ENCODE measurements at places on chromosomes 11 and 22.

- DNase-seq: no peak
Measured at GRCh38 chr11:48008951-48009270, 28.6 kb downstream of the PTPRJ start.

GRCh38 chr11:103806130-103806895, 230.1 kb upstream of the DDI1 start:
- DNase-seq: peak; percentile 19

DNA sequence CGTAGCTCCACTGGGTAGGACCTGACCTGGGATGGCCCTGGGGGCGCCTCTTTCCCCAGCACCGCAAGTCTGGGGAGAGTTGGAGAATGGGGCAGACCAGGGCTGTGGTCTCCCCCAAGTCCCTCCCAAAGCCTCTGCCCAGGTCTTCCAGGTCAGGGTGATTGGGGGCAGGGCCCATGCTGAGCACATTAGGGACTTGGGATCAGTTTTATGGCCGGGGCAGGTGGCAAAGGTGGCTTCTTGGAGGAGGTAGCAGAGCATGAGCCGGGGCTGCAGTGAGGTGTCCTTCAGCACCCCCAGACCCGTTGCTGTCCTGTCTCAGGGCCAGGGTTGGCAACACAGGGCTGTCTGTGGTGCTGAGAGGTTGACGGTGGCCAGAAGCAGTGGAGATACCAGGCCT, 6.0 kb downstream of the RELT start:
- no peak for DNase-seq

DNA sequence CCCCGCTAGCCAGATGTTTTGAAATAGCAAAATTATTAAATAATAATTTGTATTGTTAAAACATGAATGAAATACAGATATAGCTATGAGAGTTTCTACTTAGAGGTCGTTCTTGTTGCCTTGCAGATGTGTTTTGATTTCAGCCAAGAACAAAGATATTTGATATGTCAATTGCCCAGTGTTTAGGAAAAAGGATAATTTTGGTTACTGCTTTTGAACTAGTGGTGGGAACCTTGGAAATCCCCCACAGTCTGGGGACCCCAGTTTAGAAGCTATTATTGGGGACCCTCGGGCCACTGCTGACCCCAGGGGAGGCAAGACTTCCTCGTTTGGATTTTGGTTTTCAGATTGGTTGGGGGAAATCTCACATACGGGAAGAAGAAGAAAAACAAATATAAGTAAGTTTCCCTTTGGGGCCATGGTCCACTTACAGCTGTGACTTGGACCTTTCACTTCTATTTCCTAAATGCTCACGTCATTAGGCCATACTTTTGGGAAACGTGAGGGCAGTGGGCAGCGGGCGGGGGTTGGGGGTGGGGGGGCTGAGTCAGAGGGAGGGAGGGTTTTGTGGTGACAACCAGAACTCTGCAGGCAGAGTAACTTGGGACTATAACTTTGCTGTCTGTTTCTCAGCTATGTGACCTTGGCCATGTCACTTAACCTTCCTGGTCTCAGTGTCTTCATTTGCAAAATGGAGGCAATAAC, 37.0 kb downstream of the LDLRAD3 start:
- no peak for DNase-seq

- DNase-seq: no peak
Measured at GRCh38 chr11:416757-417621, 2.2 kb upstream of the SIGIRR start.

DNA sequence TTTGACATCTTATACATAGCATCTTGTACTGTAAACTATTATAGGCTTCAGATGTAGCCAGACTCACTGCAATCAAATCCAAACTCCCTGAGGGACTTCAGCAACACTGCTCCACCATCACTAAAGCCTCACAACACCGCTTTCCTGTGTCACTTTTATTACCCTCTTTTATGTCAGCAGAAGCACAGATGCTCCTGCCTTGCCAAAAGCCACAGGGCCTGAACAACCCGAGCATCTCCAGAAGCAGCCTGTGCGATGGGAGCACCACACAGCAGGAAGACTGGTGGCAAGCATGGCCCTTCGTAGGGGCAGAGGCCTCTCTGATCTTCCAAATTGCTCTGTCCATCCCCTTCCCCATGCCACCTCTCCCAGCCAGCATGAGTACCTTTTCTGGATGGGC, 22.9 kb downstream of the TMEM123 start:
- DNase-seq: no peak

Measured in pons (tissue), 1 donor.